Activated T-helper 1 cell treated with anti-CD3 and anti-CD28 coated beads, Interleukin-2, amount 50 U/mL, for 16 hours (primary cell): ENCODE measurements at places on chromosomes 3 and 15.

DNA sequence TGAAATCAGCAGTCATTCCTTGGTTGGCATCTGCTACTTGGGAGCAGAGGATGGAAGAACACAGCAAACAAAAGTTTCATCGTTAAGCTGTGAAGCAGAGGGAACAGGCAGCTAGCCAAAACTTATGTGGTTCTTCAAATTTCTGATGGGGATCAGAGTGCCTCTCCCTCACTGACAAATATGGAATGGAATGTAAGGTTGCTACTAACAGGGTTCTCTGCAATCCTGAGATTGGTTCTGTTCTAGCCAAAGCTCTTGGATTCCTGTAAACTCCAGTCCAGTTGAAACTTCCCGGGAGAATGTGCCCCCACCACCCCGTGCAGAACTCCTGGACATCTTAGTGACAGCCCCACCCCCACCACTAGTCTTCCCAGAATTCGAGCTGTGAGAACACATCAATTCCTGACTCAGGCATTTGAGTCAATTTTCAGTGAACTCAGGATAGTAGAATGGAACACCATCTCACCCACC lies 55.9 kb upstream of the PHLDB2 start:
- DNase-seq, result no peak

DNA sequence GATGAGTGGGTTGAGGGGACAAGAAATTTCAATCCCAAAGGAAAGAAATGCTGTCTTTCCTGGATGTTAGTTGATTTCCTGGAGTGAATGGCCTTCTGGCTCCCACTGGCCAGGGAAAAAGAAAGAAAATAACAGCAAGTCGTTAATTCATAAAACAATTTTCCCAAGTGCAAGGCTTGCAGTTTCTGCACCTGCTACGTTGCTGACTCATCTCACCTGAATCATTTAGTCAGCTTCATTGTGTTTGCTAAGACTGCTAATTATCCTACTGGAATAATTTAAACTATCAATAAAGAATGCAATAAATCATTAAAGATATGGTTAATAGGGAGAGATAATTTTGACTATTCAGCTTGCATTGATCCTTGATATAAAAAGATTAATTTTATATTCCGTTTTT lies 387.6 kb downstream of the ROBO2 start:
- DNase-seq, result no peak

DNA sequence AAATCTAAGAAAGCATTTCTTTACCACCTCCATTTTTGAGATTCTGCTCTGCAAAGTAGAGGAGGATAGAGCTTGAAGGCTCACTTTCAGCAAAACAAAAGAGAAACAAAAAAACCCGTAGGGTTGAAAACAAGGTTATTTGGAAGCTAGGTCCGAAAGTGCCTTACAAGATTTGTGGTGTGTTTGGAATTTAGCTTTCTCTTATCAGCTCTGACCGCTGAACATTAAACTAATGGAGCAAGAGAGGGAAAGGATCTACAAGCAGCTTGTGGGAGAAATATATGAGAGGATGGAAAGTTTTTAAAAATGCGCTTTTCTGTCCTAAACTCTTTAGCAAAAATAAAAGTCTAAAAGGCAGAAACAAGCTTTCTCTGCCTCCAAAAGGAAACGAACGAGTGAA lies 545.5 kb downstream of the NTRK3 start:
- no peak for DNase-seq

- no peak for DNase-seq
Measured at GRCh38 chr3:129609591-129610182, 3.2 kb upstream of the PLXND1 start.

DNA sequence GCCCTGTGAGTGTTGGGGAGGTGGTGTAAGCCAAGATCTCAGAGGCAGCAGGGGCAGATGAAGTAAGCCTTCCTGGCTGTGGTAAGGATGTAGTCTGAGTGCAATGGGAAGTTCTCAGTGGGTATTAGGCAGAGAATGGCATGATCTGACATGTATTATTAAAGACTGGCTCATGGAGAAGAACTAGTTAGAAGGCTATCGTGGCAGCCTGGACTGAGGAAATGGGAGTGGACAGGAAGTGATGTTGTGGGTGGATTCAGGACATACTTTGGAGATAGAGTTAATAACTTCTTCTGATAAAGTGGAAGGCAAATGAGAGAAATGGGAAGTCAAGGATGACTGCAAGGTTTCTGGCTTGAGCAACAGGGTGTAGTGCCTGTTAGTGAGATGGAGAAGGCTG lies 250.9 kb upstream of the CFAP20DC start:
- DNase-seq, result no peak

DNA sequence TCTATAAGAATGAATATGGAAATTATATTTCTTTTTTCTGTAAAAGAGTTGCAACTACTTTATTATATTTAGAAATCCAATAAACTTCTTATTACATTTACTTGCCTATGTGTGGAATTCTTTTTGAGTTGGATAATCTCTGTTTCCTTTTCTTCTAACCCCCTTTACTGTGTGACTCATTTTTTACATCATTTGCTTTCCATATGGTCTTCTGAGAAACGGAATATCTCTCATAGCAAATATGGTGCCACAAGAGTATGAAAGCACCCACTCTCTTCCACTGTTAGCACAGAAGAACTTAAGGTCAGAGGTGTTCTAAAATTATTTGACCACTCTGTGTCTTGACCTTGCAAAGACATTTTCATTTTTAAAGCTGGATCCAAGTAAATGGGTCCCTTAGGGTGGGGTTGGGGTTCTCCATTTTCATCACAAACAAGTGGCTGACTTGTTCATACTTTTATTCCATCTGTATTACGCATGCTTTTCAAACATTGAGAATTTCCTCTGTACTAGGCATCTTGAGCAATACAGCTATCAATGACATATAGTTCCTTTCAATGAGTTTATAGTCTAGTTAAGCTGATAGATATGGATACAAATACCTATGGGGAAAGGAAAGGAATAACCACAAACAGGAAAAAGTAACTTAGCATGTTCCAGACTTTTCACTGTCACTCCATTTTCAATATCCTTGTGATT lies 281.1 kb upstream of the TPRG1 start:
- no peak for DNase-seq

DNA sequence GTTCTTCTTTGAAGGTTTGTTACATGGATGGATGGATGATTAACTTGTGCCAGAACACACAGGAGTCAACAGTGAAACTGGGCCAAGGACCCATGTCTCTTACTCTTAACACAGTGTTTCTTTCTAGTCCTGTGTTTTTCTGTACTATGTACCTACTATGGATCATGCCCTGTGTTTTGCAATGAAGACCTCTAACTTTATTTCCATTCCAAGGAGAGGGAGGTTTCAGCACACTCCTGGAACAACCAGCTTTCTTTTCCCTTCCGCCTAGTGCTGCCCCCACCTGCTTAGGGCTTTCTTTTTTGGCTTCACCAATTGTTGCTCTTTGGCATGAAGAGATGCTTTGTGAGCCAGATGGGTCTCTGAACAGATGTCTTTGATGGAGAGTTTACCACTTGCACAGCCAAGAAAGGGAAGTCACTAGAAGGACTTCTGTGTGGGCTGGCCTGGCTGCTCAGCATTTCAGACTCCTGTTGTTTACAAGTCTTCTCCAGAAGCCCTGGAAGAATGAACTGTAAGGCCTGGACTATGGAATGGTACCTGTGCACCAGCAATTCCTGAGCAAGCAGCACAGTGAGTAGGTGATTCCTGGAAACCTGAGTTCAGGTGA lies 44.5 kb downstream of the SNAPC5 start:
- DNase-seq, result no peak

DNA sequence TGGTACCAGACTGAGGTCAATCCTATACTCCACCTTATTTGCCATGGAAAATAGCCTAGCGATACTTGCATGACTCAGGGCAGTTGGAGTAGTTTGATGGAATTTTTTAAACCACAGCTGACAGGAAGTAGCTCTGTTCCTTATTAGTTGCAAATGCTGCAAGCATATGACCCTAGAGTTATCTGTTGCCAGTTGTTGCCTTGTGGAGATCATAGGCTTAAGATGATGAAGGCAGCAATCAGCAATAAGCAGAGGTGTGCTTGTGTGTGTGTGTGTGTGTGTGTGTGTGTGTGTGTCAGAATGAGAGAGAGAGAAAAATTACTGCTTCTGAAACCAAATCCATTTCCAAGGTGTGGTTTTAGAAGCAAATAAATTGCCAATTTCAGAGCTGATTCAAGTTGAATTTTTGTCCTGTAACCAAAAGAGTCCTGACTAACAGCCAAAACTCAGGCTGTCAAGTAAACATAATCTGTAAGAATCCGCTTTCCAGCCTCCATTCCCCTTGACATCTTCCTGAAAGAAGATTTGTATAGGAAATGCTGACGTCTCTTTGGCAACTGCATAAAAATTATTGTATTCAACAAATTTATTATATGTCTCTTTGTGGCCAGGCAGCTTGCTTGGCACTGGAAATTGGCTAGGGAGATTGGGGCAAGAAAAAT lies 141.2 kb downstream of the SERPINI1 start:
- no peak for DNase-seq

- no peak for DNase-seq
Measured at GRCh38 chr15:77335298-77335697, 84.6 kb downstream of the PEAK1 start.

DNA sequence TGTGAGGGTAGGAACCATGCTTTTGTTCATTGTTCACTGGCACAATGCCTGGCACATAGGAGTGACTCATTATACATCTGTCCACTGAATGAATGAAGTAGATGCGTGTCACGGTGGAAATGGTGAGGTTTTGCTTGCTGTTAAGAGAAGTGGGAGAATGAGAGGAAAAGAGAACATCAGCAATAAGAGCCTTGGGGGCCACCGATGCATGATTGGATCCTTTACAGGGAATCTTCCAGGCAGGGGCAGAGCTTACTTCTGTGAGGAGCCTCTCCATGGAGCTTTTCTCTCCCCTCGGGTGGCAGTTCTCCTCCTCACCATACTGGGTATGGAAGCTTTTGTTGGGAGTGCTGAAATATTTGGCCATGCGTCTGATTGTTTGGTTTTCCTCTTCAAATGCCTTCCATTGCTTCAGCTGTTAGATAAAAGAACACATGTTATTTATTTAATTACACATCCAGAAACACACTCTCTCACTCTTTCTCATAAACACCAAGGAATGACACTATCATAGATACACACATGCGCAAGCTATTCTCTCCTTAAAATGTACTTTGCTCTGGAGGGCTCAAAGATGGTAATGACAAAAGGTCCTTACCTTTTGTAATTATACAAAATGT lies 78.9 kb upstream of the GSK3B start:
- DNase-seq, result no peak

GRCh38 chr15:100208921-100209603 lies 132.7 kb downstream of the ADAMTS17 start:
- no peak for DNase-seq

- no peak for DNase-seq
Measured at GRCh38 chr15:40054605-40054854, 15.5 kb upstream of the SRP14 start.

- DNase-seq, result no peak
Measured at GRCh38 chr3:46574243-46574646, 8.1 kb upstream of the LRRC2 start.

GRCh38 chr15:101019366-101019896 lies 100.3 kb downstream of the LRRK1 start:
- no peak for DNase-seq

DNA sequence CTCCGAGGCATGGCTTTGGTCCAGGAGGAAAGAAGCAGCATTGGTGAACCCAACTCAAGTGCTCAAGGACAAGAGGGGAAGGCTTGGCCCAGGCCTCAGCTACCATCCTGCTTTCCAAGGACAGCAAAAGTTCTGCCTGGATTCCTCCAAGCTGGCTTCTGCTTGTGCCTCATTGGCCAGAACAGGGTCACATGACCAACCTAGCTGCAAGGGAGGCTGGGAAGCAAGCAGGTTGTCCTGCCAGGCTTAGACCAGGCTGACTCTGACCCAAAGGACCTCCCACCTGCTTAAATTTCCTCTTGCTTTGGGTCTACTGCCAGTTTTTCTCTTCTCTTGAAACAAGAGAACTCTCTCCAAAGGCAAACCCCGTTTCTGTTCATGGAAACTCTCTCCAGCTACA lies 70.7 kb downstream of the RPN1 start:
- DNase-seq, result no peak

DNA sequence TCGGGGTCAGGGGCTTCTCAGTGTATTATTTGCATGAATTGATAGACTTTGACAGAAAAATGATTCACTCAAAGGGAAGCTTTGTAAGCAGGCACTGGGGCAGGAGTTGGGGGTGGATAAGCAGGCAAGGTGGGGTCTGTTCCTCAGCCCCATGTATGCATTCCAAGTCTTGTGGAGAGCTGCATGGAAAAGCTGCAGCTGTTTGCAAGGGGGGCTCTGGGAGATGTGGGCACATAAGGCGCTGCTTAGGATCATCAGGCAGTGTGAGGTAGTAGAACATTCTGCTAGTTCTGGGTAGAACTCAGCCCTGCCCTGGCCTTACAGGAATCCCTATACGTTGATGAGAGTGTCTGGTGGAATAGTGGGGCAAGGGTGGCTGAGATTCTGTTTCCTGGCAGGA lies 154.2 kb upstream of the LRIG1 start:
- no peak for DNase-seq
